Calu3 (cell line): ENCODE measurements at places on chromosomes 2 and 18. TPM values are rescaled to one million over a fixed set of nuclear protein-coding genes. Genes with fewer than 3 reads are reported as not detected.

DNA sequence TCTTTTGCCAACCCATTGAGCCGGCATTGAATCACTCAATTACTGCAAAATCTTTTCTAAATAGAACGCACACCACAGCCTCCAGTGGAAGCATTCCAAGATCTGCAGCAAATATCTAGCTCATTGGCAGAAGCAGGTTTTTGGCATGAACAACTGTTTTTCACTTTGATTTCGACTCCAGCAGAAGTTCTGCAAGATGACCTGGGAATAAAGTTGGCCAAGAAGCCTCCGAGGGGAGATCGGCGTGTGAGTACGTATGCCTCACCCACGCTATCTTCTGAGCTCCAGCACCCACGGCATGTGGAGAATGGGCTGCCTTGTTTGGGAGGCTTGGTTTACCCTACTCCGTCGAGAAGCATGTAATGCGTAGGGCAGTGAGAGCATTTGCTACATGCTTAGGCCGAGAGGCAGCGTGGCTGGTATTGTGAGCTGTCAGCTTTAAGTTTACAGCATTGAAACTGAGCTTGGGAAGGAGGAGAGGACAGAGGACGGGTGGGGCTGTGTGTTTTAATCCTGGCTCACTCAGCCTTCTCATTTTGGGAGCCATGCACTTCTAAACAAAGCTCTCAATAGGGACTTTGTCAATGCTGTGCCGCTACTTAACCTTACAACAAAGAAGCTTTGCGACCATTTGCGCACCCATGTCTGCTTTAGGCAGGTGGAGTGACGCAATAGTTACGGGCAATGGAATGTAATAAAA is 10.5 kb downstream of the PCARE start:
- H3K27ac ChIP-seq = no peak overlapping the region
- no peaks in the 10 kb centered on the region for H3K27me3 ChIP-seq
- no peak for DNase-seq

DNA sequence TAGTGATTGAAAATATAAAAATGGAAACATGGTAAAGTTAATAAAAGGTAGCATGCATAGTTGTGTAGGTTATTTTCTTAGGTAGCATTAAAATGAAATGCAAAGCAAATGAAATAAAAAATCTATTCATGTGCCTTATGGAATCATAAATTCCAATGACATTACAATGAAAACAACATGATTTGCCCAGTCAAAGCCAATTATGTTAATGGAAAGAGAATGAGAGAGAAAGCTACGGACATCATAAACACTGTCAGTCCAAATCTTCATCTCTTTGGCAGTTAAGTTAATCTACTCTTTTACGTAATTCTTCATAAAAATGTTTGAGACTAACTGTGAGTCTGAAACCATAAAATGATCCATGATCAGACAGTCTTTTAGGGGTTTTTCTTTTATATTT is 636.7 kb upstream of the SYT4 start:
- H3K4me3 ChIP-seq = no peak overlapping the region
- no peak for DNase-seq
- H3K27ac ChIP-seq = no peak overlapping the region
- no peaks in the 10 kb centered on the region for H3K27me3 ChIP-seq

DNA sequence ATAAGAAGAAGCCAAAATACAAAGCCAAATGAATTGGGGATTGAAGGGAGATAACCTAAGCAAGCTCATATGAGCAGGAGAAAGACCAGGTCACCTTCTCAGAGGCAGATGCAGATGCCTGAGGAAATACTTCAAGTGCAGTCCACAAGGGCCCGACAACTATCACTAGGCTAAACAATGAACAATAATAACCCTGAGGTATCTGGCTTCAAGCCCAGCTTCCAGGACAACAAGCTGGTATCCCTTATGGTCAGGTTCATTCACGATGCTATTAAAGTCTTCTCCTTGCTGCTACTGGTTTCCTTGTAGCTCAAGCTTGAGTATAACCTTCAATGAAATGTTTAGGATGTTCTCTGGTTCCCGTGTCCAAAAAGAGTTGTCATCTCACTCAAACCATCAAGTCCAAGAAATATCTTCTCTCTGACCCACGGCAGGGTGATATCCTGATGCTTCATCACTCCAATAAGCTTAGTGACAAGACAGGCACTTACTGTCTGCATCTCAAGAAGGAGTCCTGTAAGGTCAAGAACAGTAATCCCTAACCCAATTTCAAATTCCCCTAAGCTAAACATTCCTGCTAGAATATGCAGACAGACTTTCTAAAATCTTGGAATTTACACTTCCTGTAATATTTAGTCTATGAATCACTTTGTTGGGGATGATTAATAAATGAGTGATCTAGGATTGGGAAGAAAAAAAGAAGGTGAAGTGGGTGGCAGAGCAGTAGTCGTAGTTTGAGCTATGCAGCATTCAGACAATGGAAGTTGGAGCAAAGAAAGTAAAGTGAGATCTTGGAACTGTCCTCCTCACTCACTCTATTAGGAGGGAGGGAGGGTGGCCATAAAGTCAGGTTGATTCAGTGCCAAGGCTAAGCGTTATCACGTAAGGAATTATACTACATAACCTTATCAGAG is 33.1 kb downstream of the CHN1 start:
- H3K27me3 ChIP-seq = no peaks in the 10 kb centered on the region
- DNase-seq = peak; percentile 48
- no peaks in the 10 kb centered on the region for H3K36me3 ChIP-seq
- H3K27ac ChIP-seq = peak overlapping the region; percentile 23

Gene GKN1
- not detected in 2 replicates for total RNA-seq

Gene KLHL29
- total RNA-seq = 11.9 and 12.4 TPM in 2 replicates

DNA sequence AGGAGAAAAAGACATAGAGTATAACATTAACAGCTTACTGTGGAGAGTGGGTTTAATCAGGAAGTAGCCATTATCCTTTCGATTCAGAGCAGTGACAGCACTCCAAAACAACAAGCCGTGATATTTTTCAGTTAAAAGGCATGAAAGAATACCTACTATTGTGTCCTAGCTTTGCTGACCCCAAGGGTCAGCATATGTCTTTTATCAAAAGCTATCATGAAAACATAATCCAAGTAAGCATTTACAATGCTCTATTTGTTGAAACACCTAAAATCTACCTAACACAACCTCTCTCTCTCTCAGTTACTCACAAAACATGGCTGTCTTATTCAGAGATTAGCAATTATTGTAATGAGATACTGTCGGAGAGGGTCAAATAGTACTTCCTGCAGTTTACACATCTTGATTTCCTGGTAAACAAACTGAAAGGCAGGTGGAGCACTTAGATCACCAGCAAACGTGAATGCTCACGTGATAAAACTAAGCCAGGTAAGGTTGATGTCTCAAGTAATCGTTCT is 100.0 kb downstream of the BAZ2B start:
- DNase-seq = peak; percentile 37
- peak overlapping the region; percentile 79 for H3K4me3 ChIP-seq
- peaks cover 6% of the 10 kb centered on the region for H3K36me3 ChIP-seq
- peaks cover 24% of the 10 kb centered on the region for H3K4me1 ChIP-seq
- peak overlapping the region; percentile 97 for H3K27ac ChIP-seq

DNA sequence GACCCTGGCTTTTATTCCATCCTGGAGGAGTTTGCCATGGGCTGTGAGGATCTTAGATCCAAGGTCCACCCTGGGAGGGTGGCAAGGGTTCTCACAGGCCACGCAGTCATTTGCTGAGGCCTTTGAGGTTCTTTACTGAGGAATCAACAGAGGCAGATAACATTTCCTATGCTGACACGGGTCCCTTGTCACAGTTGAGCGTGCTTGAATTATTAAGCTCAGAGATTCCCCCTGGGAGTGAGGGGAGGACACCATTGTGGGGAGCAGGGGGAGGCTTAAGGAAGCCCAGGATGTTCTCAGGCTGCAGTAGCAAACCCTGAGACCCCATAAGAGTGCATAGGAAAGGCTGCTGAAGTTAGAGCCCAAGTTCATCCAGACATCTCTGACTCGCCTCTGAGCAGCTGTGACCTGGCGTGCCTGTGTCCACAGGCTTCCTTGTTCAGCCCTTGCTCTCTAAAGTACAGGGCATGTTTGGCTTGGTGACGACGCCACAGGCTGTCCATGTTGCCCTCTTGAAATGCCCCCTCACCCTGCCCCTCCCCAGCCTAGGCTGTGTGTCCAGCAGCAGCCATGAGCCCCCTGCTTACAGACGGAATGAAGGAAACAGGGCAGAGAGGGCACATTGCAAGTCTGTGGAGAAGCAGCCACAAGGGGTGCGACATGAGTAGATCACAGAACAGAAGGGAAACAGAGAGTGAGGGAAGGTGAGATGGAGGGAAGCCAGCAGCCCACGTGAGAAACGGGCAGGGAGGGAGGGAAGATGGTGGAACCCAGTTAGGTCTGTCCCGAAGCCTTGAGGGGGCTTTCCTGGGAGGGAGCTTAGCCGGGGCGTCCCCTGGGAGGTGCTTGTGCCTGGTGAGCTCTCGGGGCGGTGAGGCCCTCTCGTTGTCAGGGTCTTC is 34.0 kb downstream of the NAPG start:
- no peak for DNase-seq
- H3K4me1 ChIP-seq = no peaks in the 10 kb centered on the region
- H3K4me3 ChIP-seq = no peak overlapping the region
- H3K27ac ChIP-seq = no peak overlapping the region

Gene KCNF1
- total RNA-seq = not detected in 2 replicates

DNA sequence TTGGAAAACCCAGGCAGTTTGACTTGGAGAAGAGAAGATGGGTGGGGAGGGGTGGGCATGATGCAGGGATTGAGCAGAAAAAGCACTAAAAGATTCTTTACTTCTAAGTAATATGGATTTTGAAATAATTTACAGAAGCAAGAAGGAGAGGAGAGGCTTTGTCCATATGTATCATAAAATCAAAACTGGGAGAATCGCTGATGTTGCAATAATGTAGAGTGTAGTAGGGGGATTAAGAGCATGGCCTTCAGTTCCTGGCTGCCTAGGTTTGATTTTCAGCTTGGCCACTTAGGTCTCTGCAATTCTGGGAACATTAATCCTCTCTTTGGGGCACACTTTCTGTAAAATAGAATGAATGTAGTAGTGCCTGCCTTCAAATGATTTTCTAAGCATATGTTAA is 1760.4 kb upstream of the CELF4 start:
- no peak overlapping the region for H3K4me3 ChIP-seq
- no peaks in the 10 kb centered on the region for H3K27me3 ChIP-seq
- H3K36me3 ChIP-seq = no peaks in the 10 kb centered on the region
- H3K4me1 ChIP-seq = no peaks in the 10 kb centered on the region

DNA sequence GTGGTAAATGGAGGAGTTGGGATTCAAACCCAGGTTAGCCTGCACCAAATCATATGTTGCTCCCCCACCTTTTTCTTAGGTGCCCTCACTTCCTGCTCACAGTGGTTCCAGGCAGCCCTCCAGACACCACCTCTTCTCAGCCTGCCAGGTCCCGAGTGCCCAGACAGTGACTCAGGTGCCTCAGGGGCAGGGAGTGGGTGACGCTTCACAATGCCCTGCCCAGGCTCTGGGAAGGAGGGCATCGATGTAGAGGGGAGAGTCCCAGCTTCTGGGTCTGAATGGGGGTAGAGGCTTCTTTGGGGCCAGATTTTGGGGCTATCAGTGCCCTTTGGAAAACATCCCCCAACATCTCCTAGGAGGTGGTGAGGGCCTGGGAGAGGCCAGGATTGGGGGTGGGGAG is 5.2 kb upstream of the DNAJB2 start:
- DNase-seq = peak; percentile 89
- peak overlapping the region; percentile 89 for H3K27ac ChIP-seq
- H3K36me3 ChIP-seq = peaks cover 26% of the 10 kb centered on the region
- H3K4me3 ChIP-seq = peak overlapping the region; percentile 0
- H3K27me3 ChIP-seq = no peaks in the 10 kb centered on the region

DNA sequence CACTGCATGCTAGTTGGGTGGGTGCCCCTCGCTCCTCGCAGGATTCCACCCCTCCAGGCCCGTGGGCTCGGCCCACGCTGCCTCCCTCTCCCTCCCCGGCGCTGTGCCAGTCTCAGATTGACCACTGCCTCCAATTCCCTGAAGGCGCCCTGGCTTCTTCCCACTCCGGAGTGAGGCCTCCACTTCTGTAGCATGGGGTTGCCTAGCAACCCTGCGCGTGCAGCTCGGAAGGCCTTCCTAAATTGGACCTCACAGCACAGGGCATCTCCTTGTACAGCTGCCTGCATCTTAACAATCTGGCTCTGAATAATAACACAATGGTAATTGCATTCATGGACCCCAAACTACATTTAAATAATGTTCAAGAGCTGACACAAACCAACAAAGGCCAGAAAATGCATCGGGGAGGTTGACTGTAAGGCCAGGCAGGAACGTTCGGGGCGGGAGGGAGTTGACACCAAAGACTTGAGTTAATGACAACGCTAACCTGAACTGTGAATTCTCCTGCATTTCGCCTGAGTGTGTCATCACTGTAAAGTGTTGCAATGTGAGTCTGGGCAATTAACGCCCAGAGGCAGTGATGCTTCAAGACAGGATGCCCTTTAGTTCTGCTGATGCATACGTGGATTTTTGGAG is 222.9 kb downstream of the ZBTB7C start:
- peaks cover 98% of the 10 kb centered on the region for H3K27me3 ChIP-seq
- peaks cover 4% of the 10 kb centered on the region for H3K36me3 ChIP-seq
- H3K27ac ChIP-seq = no peak overlapping the region
- no peak for DNase-seq
- H3K4me3 ChIP-seq = no peak overlapping the region

Gene GCG
- not detected in 2 replicates for total RNA-seq

Gene OTOS
- not detected in 2 replicates for total RNA-seq

DNA sequence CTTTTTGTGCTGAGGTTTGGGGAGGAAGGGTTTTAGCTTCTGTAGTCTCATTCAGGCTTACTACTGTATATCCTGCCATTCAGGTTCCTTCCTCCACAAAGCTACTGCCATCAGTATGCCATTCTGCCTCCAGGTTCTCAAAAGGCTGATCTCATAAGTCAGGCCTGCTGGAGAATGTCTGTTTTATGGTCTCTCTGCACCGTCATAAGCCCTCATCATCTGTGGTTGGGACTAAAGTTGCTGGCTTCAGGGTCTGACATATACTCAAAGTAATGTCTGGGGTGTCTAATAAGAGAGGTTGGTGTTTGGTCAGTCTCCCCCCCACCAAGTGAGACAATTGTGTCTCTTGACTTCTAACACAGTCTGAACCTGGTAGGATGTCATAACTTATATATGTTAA is 36.2 kb upstream of the CCBE1 start:
- peaks cover 28% of the 10 kb centered on the region for H3K4me1 ChIP-seq
- no peak overlapping the region for H3K27ac ChIP-seq
- H3K36me3 ChIP-seq = no peaks in the 10 kb centered on the region
- DNase-seq = no peak
- no peaks in the 10 kb centered on the region for H3K27me3 ChIP-seq
- no peak overlapping the region for H3K4me3 ChIP-seq

Gene DSG4
- total RNA-seq = not detected in 2 replicates

- H3K27ac ChIP-seq = no peak overlapping the region
- H3K4me3 ChIP-seq = no peak overlapping the region
- no peak for DNase-seq
- H3K4me1 ChIP-seq = no peaks in the 10 kb centered on the region
- H3K27me3 ChIP-seq = no peaks in the 10 kb centered on the region
Observed at GRCh38 chr2:214747992-214748391, 61.5 kb downstream of the BARD1 start.

Gene CFAP221
- 9.5 and 10.0 TPM in 2 replicates for total RNA-seq

GRCh38 chr18:23847321-23847986 is 158.2 kb downstream of the LAMA3 start:
- H3K27me3 ChIP-seq = no peaks in the 10 kb centered on the region
- H3K4me3 ChIP-seq = no peak overlapping the region
- peaks cover 29% of the 10 kb centered on the region for H3K4me1 ChIP-seq
- no peak overlapping the region for H3K27ac ChIP-seq
